ENCODE measurements at places on chromosomes 5 and 9.

- no peak for DNase-seq
Observed at GRCh38 chr9:96062031-96062430, 186.5 kb downstream of the ERCC6L2 start.

GRCh38 chr5:125725691-125726090 lies 697.5 kb upstream of the GRAMD2B start:
- no peak for DNase-seq

DNA sequence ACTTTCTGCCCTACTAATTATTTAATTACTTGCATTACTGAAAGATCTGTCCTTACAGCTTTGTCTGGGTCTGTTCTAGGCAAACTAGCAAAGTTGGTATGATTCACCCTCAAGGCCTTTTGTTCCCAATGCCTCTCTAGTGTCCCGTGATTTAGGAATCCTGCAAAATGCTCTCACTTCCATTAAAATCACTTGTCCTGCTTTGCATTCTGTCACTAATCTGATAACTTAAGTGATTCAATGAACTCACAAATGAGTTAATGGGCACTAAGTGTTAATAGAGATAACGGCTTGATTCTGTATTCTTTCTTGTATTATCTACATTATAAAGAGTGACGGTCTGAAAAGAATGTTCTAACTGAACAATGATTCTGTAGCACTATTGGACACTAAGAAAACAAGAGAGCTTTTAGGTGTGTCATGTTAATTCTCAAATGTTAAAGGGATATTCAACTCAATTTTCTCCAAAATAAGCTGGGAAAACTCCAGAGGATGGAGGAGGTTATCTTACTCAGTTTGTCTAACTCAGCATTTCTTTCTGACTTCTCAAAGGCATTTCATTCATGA lies 697.3 kb downstream of the CETN3 start:
- DNase-seq = no peak

GRCh38 chr9:90933468-90933867 lies 131.8 kb downstream of the SYK start:
- DNase-seq = no peak

- DNase-seq = no peak
Observed at GRCh38 chr9:14136646-14137370, 177.1 kb downstream of the NFIB start.

DNA sequence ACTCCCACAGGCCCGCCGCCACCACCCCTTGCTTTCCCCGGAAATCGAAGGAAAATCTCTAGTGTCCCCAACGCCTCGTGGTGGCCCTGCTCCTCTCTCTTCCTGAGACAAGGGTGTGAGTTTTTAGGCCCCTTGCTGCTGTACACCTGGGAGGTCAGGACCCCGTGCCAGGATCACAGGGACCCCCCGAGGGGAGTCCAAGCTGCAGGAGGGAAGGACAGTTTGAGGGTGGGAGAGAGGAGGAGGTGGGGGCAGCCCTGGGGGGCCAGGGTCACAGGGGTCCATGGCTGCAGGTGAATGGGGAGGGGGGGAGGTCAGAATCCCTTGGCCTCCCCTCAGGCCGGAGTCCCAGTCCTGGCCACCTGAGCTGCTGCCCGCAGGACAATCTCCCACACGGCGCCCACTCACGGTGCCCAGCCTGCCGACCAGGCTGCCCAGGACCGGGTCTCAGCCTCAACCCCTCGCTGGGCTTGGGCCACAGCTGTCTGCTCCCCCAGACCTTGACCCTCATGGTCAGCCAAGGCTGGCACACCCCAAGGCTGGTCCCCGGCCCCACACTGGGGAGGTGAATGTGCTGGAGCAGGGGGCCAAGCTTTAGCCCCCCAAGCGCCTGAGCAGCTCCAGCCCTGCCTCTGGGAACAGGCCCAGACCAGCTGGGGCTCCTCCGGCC lies 19.9 kb downstream of the TPPP start:
- DNase-seq = no peak

DNA sequence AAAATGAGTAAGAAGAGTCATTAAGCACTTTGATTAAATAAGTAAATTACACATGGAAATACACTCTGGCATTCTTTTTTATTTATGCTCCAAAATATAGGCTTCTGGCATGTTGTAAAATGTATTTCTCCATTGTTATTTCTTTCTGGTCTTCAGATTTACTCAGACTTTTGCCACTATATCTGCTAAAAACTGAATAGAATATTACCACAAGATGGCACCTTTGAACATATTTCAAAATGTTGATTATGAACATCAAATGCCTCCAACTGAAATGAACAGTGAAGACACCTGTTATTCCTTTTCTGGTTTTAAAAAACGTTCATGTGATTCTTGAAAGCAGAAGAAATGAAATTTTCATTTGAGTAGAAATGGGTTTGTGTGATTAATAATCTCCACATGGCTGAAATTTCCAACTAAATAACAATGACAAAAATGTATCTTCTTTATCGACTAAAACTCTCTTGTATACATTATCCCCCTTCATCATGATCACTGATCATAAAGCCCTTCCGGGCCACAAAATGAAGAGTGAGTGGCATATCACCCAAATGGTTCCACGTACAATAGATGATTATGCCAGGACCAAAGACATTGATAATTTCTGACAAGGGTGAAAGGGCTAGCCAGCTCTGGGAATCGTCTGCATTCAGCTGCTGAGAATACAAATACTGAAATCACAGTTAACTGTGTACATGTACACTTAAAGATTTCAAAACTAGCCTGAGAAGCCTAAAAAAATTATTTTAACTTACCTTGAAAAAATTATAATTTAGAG lies 23.8 kb downstream of the TYRP1 start:
- no peak for DNase-seq

- DNase-seq = no peak
Observed at GRCh38 chr9:35905912-35906679, at the start of gene HRCT1. Gene HRCT1 (plus strand): TSS chr9:35906202. CDS start chr9:35906288, 86 bp downstream.

DNA sequence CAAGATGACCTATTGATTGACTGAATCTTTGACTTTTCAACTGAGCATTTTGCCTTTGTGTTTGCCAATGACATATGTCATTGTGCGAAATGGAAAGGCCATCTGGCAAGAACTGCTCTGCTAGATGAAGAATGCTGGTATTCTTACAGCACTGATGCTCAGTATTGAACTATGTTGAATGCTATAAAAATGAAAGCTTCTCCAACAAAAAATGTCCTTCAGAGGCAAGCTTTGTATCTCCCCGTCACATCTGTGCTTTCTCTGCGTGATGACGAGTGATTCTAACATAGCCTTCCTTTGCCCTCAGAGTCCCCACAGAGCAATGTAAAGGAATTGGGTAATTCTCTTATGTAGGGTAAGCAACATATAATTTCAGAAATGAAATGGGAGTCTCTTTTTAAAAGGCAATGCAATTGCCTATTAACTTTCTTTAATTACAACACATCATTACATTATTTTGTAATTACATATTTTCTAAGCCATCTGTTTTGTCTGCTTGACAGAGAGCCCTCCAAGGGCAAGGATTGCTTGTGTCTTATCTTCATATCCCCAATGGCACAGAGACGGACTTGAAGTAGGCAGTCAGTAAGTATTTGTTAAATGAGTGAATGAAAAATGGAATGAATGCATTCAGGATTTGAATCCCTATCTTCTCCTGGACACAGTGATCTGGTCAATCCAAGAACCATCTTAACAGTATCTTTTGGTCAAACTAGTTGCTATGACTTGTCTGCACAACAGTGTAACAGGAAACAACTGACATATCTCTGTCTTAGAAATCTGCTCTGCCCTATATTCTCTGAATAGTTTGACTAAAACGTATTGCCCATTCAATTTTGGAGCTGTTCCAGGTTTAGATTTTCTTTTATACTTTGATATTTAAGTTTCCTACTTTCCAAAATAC lies 46.1 kb downstream of the ENC1 start:
- DNase-seq = no peak

GRCh38 chr5:179422213-179422855 lies 77.1 kb upstream of the ADAMTS2 start:
- no peak for DNase-seq

DNA sequence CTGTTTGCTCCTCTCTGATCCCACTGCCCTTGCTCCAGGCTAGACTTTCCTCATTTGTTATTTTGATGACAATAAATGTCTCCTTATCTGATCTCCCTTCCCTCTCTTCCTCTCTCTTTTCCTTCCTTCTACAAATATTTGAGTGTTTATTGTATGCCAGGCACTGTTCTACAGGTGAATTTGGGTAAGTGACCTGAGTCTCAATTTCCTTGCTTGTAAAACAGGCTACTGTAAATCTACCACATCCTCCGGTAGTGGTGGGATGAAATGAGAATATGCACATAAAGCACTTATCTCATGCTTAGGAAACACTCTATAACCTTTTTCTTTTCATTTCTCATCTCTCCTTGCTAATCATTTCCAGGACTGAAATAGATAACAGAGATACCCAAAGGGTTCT lies 86.4 kb downstream of the HMHB1 start:
- DNase-seq = no peak

- DNase-seq = no peak
Observed at GRCh38 chr5:124061663-124062062, 549.7 kb downstream of the CSNK1G3 start.

DNA sequence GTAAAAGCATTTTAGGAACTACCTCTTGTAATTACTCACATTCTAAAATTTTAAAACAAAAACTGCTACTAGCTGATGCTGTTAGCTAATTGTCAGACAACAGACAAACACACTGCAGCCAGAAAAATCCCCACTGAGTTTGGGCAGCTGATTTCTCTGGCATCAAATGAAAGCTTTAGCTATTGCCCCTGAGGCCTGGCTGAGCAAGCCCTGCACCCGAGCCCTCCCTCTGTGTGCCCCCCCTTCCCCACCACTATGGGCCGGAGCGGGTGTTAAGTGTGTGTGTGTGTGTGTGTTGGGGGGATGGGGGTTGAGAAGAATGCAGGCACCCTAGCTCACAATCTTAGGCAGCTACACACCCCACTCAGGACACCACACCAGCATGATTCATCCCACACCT lies 2.4 kb downstream of the NEUROG1 start:
- DNase-seq = no peak

GRCh38 chr9:36396985-36397384 lies 3.1 kb downstream of the RNF38 start:
- DNase-seq = no peak

GRCh38 chr5:15105799-15106393 lies 234.3 kb upstream of the ANKH start:
- DNase-seq = peak; percentile 29

GRCh38 chr5:148084269-148084668 lies 20.5 kb downstream of the SPINK5 start:
- DNase-seq = no peak

DNA sequence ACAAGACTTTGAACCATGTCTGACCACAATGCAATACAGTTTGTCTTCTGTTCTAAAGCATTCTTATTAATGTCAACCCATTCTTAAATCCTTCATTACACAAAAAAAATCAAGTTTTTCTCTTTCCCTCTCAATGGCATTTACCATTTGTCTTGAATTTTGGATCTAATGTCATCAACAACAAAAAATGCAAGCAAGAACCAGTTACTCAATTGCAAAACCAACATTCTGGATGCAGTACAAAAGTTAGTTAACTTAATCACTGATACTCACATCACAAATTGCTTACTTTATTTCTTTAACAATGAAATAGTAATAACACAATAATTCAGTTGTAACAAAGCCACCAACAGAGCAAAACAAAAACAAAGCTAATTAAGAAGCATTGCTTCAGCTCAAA lies 6.0 kb downstream of the C9orf40 start:
- no peak for DNase-seq

DNA sequence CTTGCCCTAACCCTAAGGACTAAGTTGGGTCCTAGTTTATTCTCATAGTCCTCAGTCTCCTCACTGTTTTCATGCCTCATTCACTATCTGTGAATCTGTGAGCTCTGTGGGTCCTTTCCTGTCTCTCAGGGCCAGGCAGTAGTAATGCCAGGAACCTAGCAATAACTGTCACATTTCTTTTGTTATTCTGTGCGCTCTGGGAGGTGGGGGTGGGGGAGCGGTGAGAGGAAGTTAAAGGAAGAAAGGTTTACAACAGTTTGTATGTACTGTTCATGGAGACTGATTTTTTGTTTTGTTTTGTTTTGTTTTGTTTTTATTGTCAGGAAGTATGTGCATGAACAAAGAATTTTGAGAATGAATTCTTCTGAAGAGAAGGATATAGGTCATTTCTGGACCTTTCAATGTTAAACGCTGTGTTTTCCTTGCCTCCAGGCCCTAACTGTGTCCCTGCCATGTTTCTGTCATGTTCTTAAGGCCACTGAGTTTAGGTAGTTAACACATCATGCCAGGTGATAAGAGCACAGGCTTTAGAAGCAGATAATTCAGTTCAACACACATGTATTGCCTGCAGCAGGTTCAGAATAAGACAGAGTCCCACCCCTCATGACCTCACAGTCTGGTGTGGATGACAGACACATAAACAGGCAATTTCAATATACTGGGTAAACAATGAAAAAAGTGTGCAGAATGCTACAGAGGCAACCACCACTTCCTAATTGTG lies 13.3 kb upstream of the FEM1C start:
- DNase-seq = no peak

DNA sequence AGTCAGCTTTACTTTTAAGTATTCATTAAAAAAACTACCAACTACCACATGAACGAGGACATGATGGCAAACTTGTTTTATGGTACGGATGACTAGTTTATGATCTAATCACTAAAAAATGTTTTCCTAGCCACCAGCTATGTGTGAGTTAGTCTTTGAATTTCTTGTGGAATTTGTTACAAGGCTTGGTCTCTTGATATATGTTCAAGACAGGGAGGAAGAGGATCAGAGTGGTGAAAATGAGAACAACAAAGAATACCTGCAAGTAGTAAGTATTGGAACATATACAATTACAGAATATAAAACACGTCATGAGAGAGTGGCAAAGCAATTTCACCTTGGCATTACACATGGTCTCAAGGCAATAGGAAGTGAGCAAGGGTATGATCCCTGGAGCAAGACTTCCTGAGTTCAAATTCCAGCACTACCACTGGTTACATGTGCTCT lies 548.6 kb upstream of the TLE4 start:
- DNase-seq = no peak
